ENCODE measurements at places on chromosomes 2 and 18.

- DNase-seq = no peak
Observed at GRCh38 chr2:135985826-135986393, 484 bp upstream of the DARS1 start.

GRCh38 chr2:58852243-58852642 lies 611.1 kb upstream of the FANCL start:
- DNase-seq = no peak

DNA sequence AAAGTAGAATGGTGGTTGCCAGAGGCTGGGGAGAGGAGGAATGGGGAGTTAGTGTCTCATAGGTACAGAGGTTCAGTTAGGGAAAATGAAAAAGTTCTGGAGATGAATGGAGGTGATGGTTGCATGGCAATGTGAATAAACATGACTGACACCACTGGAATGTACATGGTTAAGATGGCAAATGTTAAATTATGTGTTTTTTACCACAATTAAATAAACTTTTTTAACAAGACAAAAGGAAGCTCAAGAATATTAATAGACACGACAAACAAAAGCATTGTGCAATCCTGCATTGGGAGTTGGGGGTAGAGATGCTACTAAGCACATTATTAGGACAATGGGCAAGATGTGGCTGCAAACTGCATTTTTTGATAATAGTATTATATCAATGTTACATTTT lies 147.7 kb downstream of the TWIST2 start:
- peak; percentile 20 for DNase-seq

GRCh38 chr18:55013086-55013485 lies 53.8 kb upstream of the CCDC68 start:
- DNase-seq = peak; percentile 32

- no peak for DNase-seq
Observed at GRCh38 chr2:215850380-215850779, 163.0 kb downstream of the MREG start.

DNA sequence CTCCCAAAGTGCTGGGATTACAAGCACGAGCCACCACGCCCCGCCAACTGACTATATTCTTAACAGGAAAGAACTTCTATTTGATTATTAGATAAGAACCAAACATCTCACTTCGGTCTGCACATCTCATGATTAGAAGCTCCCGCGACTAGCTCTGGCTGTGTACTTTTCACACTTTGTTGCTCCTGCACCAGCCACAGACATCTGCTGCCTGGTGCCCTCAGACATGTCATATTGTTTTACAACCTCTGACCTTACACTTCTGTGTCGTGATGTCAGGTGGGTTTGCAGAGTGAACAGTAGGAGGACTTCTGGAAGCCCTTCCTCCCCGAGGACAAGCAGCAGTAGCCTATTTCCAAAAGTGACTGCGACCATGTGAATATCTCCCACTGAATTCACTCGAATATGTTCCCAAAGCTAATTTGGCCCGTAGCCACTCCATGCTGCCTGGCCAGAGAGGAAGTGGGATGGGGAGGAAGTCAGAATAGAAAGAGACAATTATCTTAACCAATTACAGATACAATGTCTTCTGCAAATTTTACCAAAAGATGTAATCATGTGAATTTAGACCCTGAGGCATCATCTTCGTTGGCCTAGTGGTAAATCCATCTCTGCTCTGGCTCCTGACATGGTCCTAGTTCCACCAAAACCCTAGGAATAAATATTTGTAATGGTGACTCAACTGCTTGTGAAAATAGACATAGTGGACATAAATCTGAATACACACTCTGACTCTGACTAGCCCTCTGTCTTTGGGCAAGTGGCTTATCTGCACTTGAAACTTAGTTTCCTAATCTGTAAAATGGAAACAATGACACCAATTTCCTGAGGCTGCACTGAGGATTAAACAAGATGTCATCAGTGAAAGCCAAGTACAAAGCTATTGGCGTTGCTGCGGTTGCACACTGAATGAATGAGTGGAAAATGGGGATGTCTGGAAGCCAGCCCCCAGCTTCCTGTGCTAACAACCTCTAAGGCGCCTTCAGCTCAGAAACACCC lies 406.1 kb downstream of the LRATD1 start:
- DNase-seq = peak; percentile 27

GRCh38 chr2:219352448-219353023 lies 20.0 kb upstream of the RESP18 start:
- peak; percentile 71 for DNase-seq

DNA sequence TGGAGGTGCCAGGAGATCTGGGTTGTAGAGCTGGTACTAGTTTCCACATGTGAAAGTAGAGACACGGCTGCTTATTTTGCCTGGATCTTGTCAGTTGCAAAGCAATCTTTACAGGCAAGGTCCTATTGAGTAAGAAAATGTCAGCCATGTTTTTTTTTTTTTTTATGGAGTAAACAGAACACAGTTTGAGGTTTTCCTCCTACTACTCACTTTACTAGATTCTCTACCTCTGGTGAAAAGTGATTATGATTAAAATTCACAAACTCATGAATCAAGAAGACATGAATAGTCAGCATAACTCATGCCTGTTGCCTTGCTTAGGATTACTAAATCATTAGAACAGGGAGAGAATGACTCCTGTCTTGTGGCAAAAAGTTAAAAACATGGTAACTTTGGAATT lies 70.1 kb upstream of the PNPT1 start:
- DNase-seq = no peak

GRCh38 chr2:225889452-225889851 lies 489.9 kb downstream of the NYAP2 start:
- peak; percentile 92 for DNase-seq
